Motor neuron (in vitro differentiated cells): ENCODE measurements at places on chromosomes 3 and 15.

GRCh38 chr15:43325039-43325684 is 5.2 kb downstream of the LCMT2 start:
- ATAC-seq = no peak

GRCh38 chr15:74396445-74397238 is 29.2 kb upstream of the CYP11A1 start:
- no peak for ATAC-seq

DNA sequence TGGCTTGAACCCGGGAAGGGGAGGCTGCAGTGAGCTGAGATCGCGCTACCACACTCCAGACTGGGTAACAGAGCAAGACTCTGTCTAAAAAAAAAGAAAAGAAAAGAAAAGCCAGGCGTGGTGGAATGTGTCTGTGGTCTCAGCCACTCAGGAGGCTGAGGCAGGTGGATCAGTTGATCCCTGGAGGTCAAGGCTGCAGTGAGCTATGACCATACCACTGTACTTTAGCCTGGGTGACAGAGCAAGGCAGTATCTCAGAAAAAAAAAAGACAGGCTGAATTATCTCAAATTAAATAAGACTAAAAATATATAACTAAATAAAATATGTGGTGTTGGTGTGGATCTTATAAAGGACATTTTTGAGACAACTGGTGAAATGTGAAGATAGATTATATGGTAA is 20.6 kb downstream of the SMARCC1 start:
- no peak for ATAC-seq

- no peak for ATAC-seq
These were observed 1.9 kb downstream of the TNIK start for GRCh38 chr3:171458071-171458863.

- no peak for ATAC-seq
These were observed 28.1 kb upstream of the CTDSPL start for GRCh38 chr3:37833302-37834186.
